ENCODE measurements at places on chromosomes 3 and 15. TPM values are rescaled to one million over a fixed set of nuclear protein-coding genes. Genes with fewer than 3 reads are reported as not detected.

The FANCD2OS gene
- total RNA-seq, result not detected

The PLCH1 gene
- total RNA-seq, result 14.2 TPM

The KNG1 gene
- not detected for total RNA-seq

The TIPARP gene
- 91.1 TPM for total RNA-seq

The ARNT2 gene
- 20.7 TPM for total RNA-seq

The PLA2G4E gene
- total RNA-seq, result not detected

The ACKR2 gene
- not detected for total RNA-seq

The WDR73 gene
- 37.0 TPM for total RNA-seq

The STAB1 gene
- under 0.01 TPM for total RNA-seq

The ACTRT3 gene
- total RNA-seq, result 5.2 TPM

The GPR15 gene
- total RNA-seq, result not detected

The FAM43A gene
- 37.0 TPM for total RNA-seq

Measured in fibroblast of villous mesenchyme (primary cell).